ENCODE measurements at places on chromosomes 12 and 14. TPM values are rescaled to one million over a fixed set of nuclear protein-coding genes. Genes with fewer than 3 reads are reported as not detected.

Gene DDN
- 0.22 TPM for polyA plus RNA-seq

Gene LPAR5
- not detected for polyA plus RNA-seq

GRCh38 chr12:28192125-28192524 is 1.9 kb downstream of the CCDC91 start:
- DNase-seq, result no peak

Gene FAM186B
- polyA plus RNA-seq, result 0.10 TPM

GRCh38 chr12:64700532-64700931 is 58.7 kb downstream of the GNS start:
- DNase-seq, result no peak

DNA sequence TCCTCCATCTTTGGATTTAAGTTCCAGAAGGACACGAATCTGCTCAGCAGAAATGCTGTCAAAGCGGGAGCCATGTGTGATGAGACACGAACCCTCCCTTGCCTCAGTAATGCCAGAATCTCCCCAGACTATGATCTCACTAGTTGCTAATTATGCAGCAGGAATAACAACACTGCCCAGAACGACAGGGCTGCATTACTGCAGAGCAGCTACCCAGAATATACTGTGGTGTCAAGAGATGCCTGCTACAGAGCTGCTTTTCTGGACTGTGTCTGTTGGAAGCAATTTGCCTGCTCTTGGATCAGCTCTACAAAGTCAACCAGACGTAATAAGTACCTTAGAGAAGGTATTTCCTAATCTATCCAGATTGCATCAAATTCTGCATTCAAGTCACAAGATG is 5.5 kb downstream of the CSRNP2 start:
- DNase-seq, result peak; percentile 46

DNA sequence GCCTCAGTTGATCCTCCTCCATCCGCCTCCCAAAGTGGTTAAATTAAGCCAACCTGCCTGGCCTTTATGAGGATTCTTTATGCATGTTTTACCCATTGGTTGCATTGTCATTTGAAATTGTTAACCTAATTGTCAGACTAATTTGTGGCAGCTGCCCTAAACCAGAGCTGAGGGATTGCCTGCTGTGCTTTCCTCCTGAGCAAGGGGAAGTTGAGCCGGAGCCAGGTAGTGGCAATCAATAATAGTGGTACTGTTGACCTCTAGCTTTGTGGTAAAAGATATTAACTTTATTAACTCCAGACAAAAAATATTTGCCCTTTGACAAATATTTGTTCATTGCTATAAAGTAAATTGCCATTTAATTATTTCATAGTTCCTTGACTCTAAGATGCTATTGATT is 5.6 kb upstream of the HEBP1 start:
- no peak for DNase-seq

Gene HOXC13
- polyA plus RNA-seq, result not detected

DNA sequence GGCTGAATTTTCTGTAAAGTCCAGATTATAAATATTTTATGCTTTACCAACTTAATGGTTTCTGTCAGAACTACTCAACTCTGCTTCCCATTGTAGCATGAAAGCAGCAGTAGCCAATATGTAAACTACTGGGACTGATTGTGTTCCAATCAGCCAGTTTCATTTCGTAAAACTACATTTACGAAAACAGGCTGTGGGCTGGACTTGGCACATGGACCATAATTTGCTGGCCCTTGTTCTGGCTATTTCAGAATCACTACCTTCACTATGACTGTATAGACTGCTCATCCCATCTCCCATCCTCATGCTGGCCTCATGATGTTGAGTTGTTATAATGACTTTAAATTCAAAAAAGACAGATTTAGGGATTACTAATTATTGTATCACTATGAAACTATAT is 38.7 kb downstream of the FAR2 start:
- no peak for DNase-seq

Gene VDR
- 10.8 TPM for polyA plus RNA-seq

Gene FOXM1
- 29.3 TPM for polyA plus RNA-seq

- DNase-seq, result no peak
These were observed 28.0 kb upstream of the C14orf132 start for GRCh38 chr14:96011131-96011530.

Gene SYT1
- 2.5 TPM for polyA plus RNA-seq

GRCh38 chr12:114405519-114406271 is at the start of gene TBX5:
TBX5 (minus strand) TSS chr12:114406144; CDS start chr12:114403898, 2,246 bp downstream.
- peak; percentile 93 for DNase-seq

GRCh38 chr12:95241761-95242506 is 24.3 kb downstream of the VEZT start:
- no peak for DNase-seq

DNA sequence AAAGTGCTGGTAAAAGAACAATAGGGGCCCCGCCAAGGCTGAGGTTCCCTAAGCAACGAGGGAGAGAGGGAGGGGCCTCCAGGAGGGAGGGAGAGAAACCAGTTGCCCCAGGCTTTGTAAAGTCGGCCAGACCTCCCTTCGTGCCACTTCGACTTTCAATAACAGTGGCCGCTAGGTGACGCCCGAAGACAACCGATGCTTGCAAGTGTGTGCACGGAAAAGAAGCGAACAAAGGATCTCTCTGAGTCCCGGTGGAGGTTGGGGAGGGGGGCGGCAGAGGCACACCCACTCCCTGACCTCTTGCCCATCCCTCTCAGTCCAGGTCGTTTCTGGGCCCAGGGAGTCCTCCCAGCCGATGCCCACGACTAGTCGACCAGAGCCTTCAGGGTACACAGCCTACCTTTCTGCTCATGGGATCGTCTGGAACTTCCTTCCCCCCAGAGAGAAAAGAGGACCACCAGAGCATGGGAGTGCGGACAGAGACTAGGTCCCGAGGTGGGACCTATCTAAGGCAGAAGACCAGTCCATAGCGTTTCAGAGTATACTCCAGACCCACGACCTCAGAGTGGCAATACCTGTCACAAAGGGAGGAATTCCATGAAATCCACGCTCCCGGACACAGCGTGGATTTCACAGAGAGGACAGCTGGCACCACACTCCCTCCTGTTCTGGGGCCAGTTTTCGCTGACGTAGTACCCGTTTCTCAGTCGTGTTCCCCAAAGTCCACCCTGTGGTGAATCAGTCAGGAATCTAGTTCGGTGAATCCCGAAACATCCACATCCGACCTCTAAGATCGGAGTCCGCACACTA is 262.7 kb upstream of the ALG10B start:
- no peak for DNase-seq

GRCh38 chr14:58747181-58747580 is 109.4 kb downstream of the DACT1 start:
- peak; percentile 86 for DNase-seq

GRCh38 chr14:76644855-76645518 is 116.3 kb upstream of the VASH1 start:
- DNase-seq, result peak; percentile 12

DNA sequence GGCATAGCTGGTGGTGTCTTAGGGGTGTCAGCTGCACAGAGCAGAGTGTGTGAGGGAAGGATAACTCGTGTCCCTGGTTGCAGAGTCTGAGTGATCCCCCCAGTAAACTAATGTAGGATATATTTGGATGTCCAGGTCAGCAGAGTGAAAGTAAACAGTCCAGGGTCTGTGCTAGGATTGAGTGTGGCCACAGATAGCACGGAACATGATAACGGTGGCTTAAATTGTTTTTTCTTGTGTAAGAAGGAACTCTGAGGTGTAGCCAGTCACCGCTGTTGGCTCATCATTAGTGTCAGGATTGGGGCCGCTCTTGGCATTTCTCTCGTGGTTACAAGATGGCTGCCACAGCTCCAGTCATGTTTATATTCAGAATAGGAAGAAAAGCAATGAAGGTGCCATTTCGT is 97.3 kb downstream of the DERA start:
- DNase-seq, result peak; percentile 4

DNA sequence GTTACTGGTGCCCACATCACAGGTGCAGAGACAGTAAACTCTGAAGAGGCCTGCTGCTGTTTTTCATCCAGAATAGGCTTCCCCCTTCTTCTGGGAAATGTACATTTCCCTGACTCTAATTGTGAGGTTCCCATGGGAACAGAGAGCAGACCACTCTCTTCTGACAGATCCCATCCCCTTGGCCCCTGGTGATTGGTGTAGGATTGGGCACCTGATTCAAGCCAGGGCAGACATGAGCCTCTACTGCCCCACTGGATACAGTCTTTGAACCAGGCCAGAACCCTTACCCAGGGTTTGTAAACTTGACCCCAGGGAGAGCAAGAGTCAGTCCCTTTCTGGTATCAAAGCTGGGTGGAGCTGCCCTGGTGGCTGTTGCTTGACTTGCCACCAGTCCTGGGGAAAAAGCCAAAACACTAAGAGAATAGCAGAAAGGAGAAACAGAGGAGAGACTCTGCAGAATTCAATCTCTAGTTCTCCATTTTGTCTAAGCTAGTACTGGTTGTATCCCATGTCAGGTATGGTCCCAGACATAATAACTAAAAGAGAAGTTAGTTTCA is 14.8 kb upstream of the NFYB start:
- no peak for DNase-seq

GRCh38 chr14:49424436-49425331 is 161.5 kb downstream of the RPS29 start:
- DNase-seq, result no peak

Gene PELI2
- polyA plus RNA-seq, result 7.4 TPM

- peak; percentile 30 for DNase-seq
These were observed 8.1 kb upstream of the STX2 start for GRCh38 chr12:130847112-130847511.

GRCh38 chr14:87869619-87870583 is 123.1 kb downstream of the GALC start:
- peak; percentile 36 for DNase-seq

Gene TEAD4
- 24.9 TPM for polyA plus RNA-seq

- peak; percentile 69 for DNase-seq
These were observed 87.8 kb upstream of the PSMC1 start for GRCh38 chr14:90168425-90169105.

DNA sequence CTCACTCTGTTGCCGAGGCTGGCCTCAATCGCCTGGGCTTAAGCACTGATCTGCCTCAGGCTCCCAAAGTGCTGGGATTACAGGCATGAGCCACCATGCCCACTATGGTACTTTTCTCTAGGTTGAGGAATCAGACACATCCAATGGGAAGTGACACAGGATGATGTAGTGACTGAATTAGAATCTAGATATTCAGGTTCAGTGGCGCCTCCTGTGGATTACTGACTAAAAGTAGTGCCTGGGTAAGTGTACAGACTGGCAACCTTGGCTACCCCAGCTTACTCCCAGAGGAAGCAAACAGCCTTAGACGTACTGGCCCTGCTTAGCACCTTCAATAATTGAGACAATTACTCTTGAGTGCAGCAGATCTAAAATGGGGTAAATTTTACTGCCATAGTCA is 22.8 kb downstream of the GALNT8 start:
- no peak for DNase-seq

DNA sequence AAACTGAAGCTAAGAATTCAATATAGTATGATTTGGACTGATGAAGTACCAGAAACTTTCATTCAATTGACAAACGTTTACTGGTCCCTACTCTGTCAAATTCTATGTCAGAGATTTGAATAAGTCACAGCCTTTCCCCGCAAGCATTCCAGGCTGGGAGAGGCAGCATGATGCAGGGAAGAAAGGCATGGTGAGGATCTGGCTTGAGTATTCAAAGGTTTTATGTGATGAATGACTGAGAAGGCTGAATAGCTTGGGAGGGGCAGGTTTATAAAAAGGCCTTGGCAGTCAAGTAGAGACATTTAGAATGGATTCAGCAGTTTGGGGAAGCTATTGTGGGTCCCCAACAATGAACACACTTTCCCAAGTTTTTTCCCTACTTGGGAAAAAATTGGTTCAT is 431.8 kb downstream of the DPF3 start:
- no peak for DNase-seq

Gene FUT8
- 13.3 TPM for polyA plus RNA-seq

GRCh38 chr12:119082016-119082415 is 96.7 kb upstream of the HSPB8 start:
- DNase-seq, result no peak

DNA sequence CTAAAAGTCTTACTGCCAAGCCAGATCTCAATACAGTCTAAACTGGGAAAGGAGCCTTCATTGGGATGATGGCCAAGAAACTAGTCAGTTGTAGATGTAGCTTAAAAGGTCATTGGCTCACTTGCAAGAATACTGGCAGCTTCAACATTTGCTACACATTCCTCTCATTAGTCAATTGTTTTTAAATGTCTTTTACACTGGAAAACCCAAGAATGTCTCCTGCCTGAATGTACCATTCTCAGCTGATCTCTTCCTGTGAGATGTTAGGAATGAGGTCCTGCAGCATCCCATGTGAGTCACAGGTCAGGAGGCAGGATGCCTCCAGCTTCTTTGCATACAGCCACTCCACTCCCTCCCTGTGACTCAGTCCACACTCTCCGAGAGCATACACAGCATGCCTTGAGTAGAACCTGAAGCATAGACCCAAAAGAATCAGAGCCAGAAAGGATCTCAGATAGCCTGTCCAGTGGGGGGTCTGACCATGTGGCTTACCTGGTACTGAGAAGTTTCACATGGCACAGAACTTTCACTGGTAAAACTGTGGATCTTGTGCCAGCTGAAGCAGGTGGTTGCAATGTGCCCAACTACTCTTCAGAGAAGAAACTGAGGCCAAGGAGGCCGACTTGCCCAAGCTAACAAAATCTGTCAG is 56.0 kb upstream of the HECTD1 start:
- DNase-seq, result peak; percentile 100

DNA sequence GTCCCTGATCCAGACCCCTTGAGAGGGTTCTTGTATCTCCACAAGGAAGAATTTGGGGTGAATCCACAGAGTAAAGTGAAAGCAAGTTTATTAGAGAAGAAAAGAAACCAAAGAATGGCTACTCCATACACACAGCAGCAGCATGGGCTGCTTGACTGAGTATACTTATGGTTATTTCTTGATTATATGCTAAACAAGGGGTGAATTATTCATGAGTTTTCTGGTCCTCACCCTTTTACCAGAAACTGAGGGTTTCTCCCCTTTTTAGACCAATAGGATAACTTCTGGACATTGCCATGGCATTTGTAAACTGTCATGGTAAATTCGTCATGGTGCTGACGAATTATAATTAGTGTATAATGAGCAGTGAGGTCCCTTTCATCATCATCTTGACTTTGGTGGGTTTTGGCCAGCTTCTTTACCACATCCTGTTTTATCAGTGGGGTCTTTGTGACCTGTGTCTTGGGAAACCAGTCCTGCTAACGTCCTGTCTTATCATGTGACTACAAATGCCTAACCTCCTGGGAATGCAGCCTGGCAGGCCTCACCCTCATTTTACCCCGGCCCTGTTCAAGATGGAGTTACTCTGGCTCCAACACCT is 121.9 kb downstream of the SPTSSA start:
- peak; percentile 71 for DNase-seq

- no peak for DNase-seq
These were observed 275.0 kb downstream of the ALG10 start for GRCh38 chr12:34297126-34297789.

DNA sequence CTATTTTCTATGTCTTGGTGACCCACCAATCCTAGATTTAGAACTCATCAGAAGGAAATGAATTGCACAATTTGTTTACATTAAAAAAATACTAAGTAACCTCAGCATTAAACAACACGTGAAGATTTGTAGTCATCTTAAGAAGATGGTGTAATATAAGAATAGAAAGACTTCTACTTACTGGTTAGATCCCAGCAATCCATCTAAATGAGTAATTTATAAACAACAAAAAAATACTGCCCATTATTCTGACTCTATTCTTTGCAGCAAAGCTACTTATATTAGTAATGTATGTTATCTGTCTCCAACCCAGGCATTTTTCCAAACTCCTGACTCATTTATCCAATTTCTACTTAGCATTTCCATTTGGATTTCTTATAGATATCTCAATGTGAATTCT is 67.8 kb downstream of the CD163L1 start:
- peak; percentile 72 for DNase-seq

GRCh38 chr14:93003945-93004698 is 81.2 kb downstream of the CHGA start:
- DNase-seq, result no peak

Gene KRT2
- polyA plus RNA-seq, result not detected

Gene ABCC9
- polyA plus RNA-seq, result 1.2 TPM

Gene GOLGA5
- 35.0 TPM for polyA plus RNA-seq

Data from IMR-90 (cell line).